Activated CD8-positive, alpha-beta memory T cell treated with anti-CD3 and anti-CD28 coated beads, Interleukin-2, amount 50 U/mL, for 48 hours (primary cell): ENCODE measurements at places on chromosomes 16 and 17.

- DNase-seq = no peak
These were observed 19.6 kb upstream of the RIPOR1 start for GRCh38 chr16:67509016-67509415.

GRCh38 chr16:31219154-31219741, 2.3 kb upstream of the PYDC1 start:
- no peak for DNase-seq

DNA sequence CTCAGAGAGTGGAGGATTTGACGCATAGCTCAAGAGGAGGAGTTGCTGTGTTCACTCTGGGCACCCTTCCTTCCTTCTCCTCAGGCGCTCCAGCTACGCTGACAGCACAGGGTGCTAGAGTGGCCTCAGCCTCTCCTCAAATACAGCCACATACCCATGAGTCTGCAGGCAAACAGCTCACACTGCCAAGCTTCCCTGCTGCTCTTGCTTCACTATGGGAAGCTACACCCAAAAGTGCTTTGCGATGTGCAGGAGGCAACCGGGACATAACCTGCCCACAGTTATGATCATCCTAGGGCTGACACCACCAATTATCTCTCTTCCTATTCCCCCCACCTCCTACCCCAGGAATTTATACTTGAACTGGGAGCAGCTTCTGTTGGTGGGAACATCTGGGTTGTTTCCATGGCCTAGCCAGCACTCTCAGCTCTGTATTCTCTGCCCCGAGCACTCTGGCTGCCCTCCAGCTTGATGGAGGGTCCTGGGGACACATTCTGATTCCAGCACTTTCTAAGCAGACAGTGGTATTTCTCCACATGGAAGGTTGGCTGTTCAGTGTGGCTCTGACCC, 40.3 kb upstream of the SREBF1 start:
- DNase-seq = no peak

DNA sequence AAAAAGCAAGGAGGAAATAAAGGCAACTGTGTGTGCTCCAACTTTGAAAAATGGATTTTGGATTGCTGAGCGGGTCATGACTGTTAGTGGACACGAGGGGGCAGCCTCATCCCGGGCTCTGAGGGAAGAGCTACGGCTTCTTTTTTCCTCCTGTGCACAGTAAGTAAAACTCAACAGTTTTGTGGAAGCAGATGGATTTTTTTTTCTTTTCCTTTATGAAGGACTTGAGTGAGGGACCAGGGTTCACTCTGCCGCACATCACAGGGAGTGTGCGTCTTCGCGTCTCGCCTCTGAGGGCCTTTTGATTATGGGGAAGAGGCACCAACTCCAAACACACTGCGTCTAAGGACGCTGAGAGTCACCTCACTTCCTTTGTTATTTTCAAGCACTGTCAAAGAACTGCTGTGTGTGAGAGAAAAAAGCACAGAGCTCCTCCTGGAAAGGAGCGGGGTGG, 80.3 kb upstream of the GOT2 start:
- DNase-seq = peak; percentile 58

GRCh38 chr17:70344386-70345060, 175.2 kb downstream of the KCNJ2 start:
- DNase-seq = no peak

- no peak for DNase-seq
These were observed 859.1 kb upstream of the GOT2 start for GRCh38 chr16:59593194-59593661.

DNA sequence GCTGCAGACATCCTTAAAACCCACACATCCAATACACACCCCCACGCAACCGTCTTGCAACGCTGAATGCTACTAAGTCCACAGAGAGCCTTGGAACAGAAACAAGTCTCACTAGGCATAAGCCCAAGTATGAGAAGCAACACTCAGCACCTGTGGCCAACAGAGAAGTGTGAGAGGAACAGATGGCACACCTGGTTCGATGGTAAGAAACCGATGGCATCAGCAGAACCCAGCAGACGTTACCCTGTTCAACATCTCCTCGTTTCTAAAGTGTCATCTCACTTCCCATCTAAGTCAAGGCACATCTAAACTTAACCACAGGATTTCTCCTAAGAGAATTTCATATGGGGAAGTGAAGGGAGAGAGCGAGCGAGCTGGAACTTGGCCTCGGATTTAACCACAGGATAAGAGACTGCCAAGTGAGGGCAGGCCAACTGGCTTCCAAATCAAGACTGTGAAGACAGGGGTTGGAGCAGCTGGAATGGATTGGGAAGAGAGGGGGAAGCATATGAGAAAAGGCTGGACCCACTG, 41.0 kb downstream of the NXPH3 start:
- DNase-seq = no peak

DNA sequence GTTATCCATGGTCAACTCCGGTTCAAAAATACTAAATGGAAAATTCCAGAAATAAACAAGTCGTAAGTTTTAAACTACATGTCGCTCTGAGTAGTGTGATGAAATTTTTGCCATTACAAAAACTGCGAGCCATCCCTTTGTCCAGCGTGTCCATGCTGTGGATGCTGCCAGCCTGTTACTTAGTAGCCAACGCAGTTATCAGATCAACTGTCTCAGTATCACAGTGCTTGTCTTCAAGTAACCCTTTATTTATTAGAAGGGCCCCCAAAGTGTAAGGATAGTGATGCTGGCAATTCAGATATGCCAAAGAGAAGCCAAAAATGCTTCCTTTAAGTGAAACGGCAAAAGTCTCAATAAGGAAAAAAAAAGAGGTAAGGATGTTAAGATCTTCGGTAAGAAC, 23.9 kb downstream of the SNN start:
- no peak for DNase-seq

DNA sequence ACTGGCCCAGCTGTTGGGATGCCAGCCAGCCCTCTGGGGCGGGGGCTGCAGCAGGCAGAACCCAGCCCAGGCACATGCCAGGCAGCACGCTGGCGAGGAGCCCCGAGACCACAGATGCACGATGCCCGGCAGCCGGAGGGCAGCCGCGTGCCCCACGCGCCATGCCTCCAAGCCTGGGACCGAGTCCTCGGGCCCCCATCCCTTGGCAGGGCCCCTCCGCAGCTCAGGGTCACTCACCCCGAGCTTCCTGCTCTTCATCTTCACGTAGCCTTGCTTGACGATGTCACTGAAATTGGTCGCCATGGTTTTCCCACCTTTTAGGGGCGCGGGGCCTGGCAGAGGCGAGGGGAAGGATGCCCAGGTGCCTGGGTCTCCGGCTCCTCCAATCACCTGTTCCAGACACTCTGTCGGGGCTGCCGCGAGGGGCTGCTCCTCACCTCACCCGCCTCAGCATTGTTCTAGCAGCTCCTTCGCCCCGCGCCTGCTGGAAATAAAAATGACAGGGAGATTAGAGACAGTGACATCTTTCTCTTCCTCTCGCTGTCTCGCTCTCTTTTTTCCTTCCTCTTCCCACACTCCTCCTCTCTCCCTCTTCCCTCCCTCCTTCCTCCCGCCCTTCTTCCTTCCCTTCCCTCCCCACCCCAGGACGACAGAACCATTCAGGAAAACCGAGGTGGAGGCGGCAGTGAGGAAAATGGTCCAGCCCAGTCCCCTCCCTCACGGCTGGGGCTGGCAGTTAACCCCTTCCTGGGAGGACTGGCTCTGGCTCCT, 6.9 kb downstream of the DOK4 start:
- no peak for DNase-seq

DNA sequence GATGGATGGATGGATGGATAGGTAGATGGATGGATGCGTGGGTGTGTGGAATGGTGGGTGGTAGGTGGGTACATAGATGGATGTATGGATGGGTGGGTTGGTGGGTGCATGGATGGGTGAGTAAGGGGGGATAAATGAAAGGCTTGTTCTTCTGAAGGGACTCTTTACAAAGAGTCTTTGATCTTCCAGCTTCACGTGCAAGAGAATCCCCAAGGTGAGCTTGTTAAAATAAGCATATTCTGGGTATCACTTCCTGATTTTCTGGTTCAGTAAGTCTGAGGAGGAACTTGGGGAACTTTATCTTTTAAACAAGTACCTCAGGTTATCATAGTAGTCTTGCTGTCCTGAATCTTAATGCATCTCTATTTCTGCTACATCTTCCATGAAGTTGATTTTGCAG, 639.1 kb downstream of the MAF start:
- no peak for DNase-seq

DNA sequence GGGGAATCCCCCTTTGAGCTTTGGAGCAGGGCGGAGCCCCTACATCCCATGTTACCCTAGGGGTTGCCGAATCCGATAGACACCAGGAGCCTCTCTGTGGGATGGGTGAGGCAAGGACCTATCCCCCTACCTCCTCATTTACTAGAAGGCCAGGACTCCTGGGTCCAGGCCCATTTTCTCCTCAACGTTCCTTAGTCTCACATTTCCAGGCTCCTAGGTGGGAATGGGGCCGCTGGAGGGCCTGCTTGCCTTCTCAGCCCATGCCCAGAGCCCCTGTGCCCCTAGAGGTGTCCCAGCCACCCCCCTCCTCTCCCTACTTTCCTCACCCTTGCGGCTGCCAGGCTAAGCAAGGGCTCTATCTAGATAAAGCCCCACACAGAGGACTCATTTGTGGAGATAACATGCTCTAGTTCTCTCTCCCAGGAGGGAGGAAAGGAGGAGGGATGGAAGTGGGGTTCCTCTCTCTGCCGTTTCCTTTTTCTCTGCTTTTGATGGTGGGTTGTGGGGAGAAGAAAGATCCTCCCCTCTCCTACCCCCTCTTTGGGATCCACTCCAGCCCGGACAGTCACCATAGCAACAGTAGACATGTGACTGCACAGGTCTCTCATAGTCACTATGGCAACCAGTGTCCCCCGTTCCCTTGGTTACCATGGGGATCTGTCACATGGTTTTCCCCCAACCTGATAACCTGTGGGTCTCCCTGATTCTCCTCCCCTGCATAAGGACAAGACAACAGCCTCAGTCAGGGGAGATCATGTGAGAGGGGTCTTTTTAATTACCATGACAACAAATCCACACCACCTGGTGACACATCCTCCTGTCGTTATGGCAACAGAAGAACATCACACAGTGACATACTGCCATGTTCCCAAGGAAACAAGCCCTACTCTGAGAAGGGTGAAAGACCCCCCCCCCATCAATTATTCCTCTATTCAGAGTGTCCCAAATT, 5.2 kb downstream of the CACNA1G start:
- DNase-seq = no peak

- no peak for DNase-seq
These were observed 42.6 kb upstream of the RPL38 start for GRCh38 chr17:74160656-74161502.

- DNase-seq = no peak
These were observed 5.6 kb upstream of the ADAM11 start for GRCh38 chr17:44752953-44753861.

GRCh38 chr16:81461243-81461642, 16.6 kb downstream of the CMIP start:
- DNase-seq = no peak
